Heart right ventricle (tissue), 16 donors: ENCODE measurements at places on chromosomes 4 and X. TPM values are rescaled to one million over a fixed set of nuclear protein-coding genes. Genes with fewer than 3 reads are reported as not detected.

- no peak for DNase-seq
These were observed 22.6 kb upstream of the TBC1D1 start for GRCh38 chr4:37868238-37868637.

DNA sequence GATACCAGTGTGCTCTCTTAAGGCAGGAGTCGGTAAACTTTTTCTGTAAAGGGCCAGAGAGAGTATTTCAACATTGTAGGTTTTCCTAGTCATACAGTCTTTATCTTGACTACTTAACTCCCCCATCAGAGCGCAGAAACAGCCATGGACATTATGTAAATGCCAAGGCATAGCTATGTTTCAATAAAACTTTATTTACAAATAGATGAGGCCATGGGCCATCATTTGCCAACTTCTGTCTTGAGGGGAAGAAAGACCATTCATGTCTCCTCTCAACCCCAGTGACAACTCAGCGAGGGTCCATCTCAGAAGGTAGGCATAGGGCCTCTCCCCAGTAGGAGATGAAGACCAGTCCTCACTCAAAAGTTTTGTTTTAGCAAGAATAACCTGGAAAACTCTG, 301.3 kb downstream of the FBXW7 start:
- no peak for DNase-seq

DNA sequence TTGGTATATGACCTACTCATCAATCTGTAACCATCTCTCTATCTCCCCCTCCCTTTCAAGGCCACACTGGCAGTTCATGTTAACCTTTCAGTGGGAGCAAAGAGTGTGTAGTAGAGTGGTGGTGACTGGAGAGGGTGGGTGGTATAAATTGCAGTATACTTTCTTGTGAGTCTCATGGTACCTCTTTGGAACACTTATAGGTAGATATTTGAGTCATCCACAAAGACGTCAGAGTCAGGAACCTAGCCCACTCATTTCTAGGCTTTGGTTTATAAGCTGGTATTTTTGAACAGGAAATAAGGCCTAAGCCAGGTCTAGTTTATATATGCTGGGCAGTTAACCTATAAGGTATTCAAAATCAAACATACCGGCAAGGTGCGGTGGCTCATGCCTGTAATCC, 36.3 kb downstream of the RLIM start:
- no peak for DNase-seq

GRCh38 chrX:13414006-13414647, 94.3 kb upstream of the ATXN3L start:
- DNase-seq = no peak

DNA sequence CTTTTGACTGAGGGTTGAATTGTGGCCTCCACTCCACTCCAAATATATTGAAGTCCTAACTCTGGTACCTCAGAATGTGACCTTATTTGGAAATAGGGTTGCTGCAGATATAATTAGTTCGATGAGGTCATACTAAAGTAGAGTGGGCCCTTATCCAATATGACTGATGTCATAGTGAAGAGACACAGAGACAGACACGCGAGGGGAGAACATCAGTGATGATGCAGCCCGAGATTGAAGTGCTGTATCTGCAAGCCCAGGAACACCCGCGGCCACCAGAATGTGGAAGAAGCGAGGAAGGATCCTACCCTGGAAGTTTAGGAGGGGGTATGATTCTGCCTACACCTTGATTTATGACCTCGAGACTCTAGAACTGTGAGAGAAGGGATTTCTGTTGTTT, 279.0 kb downstream of the ANKRD50 start:
- no peak for DNase-seq

TTC29 gene
- not detected for total RNA-seq

DDX53 gene
- not detected for total RNA-seq

TCEAL6 gene
- total RNA-seq = not detected
